ENCODE measurements at places on chromosomes 2 and 18.

- peak; percentile 19 for DNase-seq
Measured at GRCh38 chr2:235106874-235107639, 155.2 kb downstream of the SH3BP4 start.

DNA sequence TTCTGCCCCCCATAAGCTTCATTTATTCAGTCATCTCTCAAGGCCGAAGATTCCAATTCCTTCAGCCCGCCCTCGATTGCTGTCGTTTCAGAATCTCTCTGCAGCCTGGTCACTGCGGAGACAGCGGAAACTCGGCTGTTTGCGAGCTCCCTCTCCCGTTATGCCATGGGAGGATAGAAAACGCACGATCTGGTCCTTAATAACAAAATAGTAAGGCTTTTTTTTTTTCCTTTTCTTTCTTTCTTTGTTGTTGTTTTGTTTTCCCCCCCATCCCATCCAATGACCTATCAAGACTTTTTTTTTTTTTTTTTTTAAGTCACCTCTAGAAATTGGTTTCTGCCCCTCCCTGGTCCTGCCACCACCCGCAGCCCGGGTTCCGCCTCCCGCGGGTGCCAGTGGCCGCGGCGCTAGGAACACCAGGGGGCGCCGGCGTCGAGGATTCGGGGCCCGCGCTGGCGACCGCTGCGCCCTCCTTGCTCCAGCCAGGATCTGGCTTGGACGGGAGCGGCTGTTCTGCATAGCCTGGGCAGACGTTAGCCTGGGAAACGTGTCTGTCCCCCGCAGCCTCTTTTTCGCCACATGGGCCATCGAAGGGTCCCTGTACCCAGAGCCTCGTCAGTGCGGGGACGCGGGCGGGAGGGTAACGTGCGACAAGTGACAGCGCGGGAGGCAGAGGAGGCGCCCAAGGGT, 10.1 kb downstream of the CPLX4 start:
- peak; percentile 60 for DNase-seq

- no peak for DNase-seq
Measured at GRCh38 chr2:159154366-159154765, 132.1 kb downstream of the WDSUB1 start.

DNA sequence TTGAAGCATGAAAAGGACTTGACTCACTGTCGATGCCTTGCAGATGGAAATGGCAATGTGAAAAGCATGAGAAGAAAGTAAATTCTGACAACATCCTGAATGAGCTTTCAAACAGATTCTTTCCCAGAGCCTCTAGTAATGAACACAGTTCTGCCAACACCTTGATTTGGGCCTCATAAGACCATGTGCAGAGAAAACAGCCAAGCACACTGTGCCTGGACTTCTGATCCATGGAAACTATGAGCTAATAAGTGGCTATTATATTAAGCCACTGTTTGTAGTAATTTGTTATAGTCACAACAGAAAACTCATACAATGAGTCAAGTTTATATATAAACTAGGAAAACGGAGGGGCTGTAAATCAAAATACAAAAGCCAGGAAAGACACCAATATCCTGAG, 477.3 kb downstream of the MBD2 start:
- DNase-seq: no peak

DNA sequence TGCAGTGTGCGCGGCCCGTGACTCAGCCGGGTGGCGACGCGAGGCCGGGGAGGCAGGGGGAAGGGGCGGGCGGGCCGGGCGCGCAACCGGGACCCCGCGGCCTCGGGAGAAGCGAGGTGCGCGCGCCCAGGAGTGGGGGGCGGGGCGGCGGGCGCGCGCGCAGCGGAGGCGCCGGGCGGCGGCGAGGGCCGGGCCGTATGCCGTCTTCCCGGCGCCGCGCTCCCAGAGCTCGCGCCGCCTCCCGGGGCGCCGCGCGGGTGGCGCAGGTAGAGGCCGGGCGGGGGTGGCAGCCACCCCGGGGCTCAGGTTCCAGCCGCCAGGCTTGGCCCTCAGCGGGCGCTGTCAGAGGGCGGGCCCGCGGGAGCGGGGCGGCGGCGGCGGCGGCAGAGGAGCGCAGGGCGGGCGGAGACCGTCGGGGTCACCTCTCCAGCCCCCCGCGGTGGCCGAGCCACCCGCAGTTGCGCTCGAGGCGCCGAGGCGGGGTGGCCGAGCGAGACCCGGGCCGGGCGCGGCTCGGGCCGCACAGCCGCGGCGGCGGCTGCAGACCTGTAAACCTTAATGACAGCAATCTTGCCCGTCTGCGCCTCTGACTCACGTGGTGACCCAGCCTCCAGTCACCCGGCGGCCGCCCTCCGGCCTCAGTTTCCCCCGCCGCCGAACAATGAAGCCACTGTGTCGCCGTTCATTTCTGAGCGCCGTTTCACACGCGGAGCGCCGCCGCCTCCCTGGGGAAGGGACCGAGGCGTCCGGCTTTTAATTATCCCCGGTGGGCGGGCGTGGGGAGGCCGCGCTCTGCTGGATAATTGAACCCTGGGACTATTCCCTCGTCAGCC, 25.3 kb upstream of the SMAD7 start:
- DNase-seq: peak; percentile 56

GRCh38 chr18:10669441-10670100, 143.7 kb downstream of the NAPG start:
- no peak for DNase-seq

DNA sequence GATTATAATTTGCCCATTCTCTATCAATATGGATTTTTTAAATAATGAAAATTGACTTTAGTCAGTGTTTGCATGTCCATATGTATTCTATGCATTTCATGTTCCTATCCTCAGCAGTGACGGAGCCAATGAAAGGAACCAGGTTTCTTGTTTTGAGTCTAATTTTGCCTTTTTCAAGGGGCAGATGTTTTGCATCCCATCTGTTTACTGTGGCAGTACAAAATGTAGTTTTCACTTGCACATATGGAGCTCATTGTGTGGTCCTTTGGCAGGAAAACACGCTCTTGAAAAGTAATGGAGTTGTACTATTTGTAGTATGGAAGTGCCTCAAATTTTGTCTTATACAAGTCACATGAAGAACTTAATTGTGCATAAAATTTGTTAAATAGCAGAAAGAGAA, 127.8 kb downstream of the AGPS start:
- DNase-seq: no peak

GRCh38 chr2:168494190-168494711, 38.2 kb downstream of the CERS6 start:
- DNase-seq: no peak

GRCh38 chr18:51253476-51253875, 56.0 kb upstream of the MEX3C start:
- no peak for DNase-seq

DNA sequence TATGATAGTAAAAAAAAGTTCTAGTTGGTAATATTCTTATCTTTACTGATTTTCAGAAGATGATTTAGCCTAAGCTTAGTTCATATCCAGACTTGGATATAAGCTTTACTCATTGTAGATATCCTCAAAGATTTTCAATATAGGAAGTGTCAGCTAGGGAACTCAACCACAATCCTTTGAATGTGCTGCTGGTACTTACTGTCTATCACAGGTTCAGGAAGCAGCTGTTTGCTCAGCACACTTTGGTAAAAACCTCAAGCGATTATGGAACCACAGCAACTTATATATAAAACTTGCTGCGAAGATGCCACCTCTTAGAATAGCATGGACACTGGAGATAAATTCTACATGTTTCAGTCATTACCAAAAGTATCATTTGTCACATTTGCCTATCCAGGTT, 60.1 kb upstream of the TNFRSF11A start:
- DNase-seq: no peak

GRCh38 chr2:216023055-216023648, 9.8 kb upstream of the MREG start:
- peak; percentile 57 for DNase-seq

- no peak for DNase-seq
Measured at GRCh38 chr2:44121899-44122298, 46.8 kb upstream of the PPM1B start.

DNA sequence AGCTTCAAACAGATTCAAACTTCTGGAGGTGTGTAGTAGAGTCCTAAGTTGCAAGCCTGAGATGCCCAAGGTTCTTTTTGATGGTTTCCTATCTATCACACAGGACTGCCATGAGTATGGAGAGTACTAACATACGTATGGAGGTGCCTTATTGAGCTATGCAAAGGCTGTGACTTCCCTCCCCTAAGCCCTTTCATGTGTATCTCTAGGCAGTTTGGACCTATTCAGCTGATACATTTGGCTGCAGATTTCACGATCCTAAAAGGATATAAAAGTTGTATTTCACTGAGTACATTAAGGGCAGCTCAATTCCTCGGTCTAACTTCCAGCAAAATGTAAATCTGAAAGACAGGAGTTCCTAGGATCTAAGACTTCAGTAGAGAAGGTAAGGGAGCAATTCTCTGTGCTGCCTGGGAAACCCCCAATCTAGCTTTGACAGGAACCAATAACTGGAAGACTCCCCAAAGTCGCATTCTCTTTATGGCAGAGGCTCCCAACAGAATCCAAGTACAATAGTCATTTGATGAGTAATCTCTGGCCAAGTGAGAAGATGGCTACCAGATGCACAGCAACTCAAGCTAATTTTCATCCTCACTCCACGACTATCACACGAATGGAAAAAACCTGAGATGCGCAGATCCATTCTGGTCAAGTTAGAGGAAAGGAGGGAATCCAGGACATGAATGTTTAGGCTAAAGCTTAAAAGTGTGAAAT, 83.8 kb downstream of the ATL2 start:
- DNase-seq: no peak

DNA sequence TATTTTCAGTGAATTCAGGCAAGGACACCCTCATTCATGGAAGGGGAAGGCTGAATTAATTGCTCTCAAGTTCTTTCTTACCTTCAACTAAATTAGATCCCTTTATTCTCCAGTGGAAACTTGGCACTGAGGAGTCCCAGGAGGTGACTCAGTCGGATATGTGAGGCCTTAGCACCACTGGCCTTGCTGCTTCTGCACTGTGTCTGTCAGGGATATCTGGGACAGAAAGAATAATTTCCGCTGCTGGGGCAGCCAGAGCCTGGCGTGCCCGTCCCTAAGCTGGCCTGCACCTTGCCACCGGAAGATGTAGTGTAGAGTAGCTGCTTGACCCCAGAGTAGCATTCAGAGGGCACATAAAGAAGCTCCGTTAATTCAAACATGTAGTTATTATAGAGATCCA, 53.4 kb downstream of the LIMS1 start:
- no peak for DNase-seq

DNA sequence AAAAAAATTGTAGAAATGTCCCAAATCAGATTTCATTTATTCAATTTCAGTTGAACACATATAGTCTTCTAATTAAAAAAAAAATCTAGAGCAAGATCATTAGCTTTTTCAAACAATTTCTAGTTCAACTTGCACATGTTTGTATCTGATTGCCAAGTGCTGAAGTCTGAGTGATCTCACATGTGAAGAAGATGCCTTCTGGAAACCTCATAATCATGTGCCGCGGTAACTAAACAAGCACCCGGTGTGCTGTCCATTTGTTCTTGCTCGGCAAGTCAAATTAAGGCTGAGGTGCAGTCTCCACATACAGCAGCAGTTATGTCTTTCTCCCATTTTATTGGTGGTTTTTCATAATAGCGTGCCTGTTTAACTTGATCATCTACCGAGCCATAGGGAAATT, 18.7 kb downstream of the CABLES1 start:
- DNase-seq: no peak

DNA sequence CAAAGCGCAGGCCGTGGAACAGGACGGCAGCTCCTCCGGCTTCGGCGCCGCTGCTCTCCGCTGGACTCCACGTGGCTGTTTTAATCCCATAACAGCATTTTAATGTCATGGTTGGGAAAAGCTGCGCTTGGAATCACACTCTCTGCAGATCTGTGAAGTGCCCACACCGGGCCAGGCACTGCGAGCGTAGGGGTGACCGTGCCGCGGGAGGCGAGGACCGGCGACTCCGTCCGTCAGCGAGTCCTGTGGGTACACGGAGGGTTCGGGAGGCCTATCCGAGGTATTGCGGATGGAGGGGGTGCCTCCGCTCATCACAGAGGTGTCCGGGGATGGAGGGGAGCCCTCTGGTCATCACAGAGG, 198.0 kb upstream of the SALL3 start:
- no peak for DNase-seq

DNA sequence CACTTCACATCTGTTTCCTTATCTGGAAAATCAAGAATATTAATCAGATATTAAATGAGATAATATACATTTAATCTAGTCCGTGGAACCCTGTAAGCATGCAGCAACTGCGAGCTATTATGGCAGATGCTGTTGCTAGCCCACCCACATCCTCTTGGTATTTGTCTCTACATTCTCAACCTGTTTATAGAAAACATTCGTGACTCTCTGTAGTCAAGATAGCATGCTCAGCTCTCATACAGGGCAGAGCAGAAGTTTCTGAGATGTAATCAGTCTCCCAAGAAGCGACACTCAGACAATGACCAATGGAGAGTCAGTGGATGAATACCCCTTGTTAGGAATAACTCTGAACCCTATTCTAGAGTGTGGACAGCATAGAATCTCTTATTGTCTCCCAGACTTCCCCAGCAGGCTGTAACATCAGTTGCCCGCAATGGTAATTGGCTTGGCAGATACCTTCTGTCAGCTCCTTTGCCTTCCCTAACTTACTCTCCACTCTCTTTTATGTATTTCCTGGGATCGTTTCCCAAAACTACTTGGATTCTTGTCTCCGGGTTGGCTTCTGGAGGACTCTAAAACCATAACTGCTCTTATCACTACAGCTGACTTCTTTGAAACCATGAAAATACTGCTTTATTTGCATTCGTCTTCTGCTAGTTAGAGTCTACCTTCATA, 400.7 kb upstream of the TNP1 start:
- no peak for DNase-seq

Data from CD4-positive, alpha-beta T cell treated with Interleukin-10 for 1 hour (primary cell).